MG63 (cell line): ENCODE measurements at places on chromosomes 3 and 15.
A peak's percentile ranks its signal among the peaks of the same experiment; 100 is the strongest.

GRCh38 chr3:162141272-162141791 is 644.7 kb downstream of the OTOL1 start:
- peak; percentile 3 for DNase-seq

- no peak for DNase-seq
Observed at GRCh38 chr15:32993285-32993684, 201.2 kb downstream of the FMN1 start.

- DNase-seq: no peak
Observed at GRCh38 chr15:85685356-85685755, 109.4 kb downstream of the KLHL25 start.

DNA sequence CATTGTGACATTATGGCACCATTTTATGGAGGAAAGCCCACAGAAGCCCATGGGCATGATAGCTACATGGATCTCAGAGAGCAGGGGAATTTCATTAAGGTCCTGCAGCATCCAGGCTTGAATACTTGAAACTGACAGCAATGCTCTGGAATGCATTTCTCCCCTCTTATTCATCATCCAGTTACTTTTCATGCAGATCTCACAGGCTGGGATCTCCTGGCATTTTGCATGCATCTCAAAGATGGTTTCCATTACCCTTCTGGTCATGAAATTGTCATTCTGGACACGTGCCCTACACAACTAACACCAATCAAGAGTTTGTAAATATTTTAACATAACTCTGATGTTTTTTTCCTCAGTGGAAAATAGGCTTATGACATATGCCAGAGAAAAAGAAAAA is 32.4 kb downstream of the VGLL3 start:
- DNase-seq: peak; percentile 46

GRCh38 chr3:12830785-12831156 is 10.6 kb downstream of the RPL32 start:
- DNase-seq: no peak
